ENCODE measurements at places on chromosomes 12 and 14. TPM values are rescaled to one million over a fixed set of nuclear protein-coding genes. Genes with fewer than 3 reads are reported as not detected.

DNA sequence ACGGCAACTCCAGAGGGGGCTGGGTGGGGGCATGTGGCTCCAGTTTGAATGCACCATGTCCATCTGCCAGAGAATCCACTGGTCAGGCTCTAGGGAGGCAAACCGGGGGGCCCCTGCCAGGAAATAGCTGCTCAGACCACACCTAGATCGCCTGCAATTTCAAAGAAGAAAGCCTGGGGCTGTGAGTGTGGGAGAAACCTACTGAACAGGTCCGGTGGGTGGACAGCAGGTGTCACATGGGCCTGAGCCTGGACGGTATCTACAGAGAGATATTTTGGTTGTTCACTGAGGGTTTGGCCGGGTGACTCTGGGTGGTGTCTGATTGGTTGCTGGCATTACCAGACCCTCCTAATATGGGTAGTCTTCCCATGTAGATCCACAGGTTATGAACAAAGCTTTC is 32.0 kb downstream of the DAO start:
- H3K36me3 ChIP-seq: no peaks in the 10 kb centered on the region
- peaks cover 38% of the 10 kb centered on the region for H3K4me1 ChIP-seq
- peak overlapping the region; percentile 79 for H3K27ac ChIP-seq
- no peaks in the 10 kb centered on the region for H3K27me3 ChIP-seq

DNA sequence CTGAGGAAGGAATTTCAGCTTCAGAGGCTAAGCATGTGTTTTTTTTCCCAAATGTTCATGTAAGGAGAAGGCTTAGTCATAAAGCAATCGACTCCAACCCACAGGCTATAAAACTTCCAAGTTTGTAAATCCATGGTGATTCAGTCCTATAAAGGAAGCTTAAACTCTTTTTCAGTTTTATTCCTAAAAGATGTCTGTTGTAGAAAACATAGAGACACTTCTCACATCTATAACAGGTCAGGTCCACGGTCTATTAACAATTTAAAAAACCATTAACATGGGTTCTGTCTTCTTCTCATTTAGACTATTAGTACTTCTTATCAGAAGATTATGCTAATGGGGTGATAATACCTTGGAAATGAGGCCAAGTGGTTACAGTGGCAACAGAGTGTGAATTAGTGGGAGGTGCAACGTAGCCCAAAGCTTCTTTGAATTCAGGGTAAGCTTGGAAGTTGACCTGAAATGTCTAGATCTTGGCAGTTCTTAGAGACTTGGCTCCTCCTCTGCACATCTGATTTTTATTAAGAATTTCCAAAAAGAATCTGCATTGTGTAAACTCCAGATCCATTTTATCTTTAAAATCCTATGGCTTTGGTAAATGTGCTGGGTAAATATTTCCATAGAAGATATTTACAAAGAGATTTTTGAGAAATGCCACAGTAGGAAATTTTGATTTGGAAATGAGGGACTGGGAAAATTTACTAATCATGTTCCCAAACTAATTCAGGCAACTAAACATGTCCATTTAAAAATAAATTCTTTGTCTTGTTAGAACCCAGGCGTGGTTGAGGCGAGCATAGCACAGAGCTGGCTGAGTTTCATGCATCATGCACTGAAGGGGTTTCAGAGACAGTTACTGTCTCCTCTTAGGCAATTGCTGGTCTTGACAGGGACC is 86.4 kb downstream of the EML1 start:
- H3K27ac ChIP-seq: no peak overlapping the region
- DNase-seq: no peak

DNA sequence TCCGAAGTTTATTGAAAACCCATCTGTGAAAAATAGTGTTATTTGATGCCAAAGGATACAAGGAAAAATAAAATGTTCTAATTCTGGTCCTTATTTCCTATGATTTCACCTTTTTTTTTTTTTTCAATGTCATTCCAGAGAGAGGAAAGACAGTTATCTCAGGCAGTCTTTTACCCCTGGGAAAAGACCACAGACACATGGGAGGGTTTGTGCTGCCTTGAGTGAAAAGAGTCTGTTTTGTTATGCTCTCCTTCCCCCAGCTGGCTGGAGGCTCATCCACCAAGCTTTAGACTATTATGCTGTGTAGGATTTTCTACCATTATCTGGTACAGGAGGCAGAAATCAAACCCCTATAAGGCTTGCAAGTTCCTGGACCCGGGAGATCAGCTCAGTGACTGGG is 151.8 kb downstream of the CRADD start:
- no peak overlapping the region for H3K4me3 ChIP-seq
- H3K27me3 ChIP-seq: no peaks in the 10 kb centered on the region
- no peak for DNase-seq
- H3K36me3 ChIP-seq: no peaks in the 10 kb centered on the region
- no peaks in the 10 kb centered on the region for H3K4me1 ChIP-seq

GRCh38 chr12:101698800-101699347 is 1.4 kb downstream of the CHPT1 start:
- no peak for DNase-seq
- H3K4me1 ChIP-seq: peaks cover 15% of the 10 kb centered on the region
- H3K36me3 ChIP-seq: peaks cover 1% of the 10 kb centered on the region
- H3K4me3 ChIP-seq: peak overlapping the region; percentile 81
- no peaks in the 10 kb centered on the region for H3K27me3 ChIP-seq

The LRIG3 gene
- 19.1 TPM for total RNA-seq

DNA sequence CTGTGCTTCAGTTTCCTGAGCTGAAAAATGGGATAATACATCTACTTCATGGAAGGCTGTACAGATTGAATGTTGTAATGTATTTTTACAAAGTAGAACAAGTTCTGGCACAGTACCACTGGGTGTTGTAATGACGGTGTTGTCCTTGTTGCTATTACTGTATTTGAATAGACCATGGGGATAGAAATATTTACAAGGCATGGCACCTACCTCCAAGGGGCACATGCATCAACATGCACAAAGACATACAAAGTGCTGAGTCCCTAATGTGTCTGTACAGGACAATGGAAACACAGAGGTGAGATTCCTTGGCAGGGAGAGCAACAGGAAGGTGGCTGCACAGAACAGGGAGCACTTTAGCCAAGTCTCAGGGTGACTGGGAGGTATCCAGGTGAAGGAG is 930.6 kb upstream of the TMEM132C start:
- no peaks in the 10 kb centered on the region for H3K36me3 ChIP-seq
- no peak for DNase-seq
- H3K27me3 ChIP-seq: no peaks in the 10 kb centered on the region
- no peak overlapping the region for H3K4me3 ChIP-seq

- no peak for DNase-seq
- H3K36me3 ChIP-seq: no peaks in the 10 kb centered on the region
- no peak overlapping the region for H3K4me3 ChIP-seq
These were observed 139.2 kb downstream of the EGLN3 start for GRCh38 chr14:33811721-33812120.

The RD3L gene
- total RNA-seq: not detected

The PAX9 gene
- 7.2 TPM for total RNA-seq

- DNase-seq: no peak
- H3K4me1 ChIP-seq: no peaks in the 10 kb centered on the region
- no peak overlapping the region for H3K27ac ChIP-seq
- H3K4me3 ChIP-seq: no peak overlapping the region
These were observed 102.7 kb downstream of the DACT1 start for GRCh38 chr14:58740379-58740935.

The MYO1H gene
- 0.18 TPM for total RNA-seq

The SLC5A8 gene
- not detected for total RNA-seq

DNA sequence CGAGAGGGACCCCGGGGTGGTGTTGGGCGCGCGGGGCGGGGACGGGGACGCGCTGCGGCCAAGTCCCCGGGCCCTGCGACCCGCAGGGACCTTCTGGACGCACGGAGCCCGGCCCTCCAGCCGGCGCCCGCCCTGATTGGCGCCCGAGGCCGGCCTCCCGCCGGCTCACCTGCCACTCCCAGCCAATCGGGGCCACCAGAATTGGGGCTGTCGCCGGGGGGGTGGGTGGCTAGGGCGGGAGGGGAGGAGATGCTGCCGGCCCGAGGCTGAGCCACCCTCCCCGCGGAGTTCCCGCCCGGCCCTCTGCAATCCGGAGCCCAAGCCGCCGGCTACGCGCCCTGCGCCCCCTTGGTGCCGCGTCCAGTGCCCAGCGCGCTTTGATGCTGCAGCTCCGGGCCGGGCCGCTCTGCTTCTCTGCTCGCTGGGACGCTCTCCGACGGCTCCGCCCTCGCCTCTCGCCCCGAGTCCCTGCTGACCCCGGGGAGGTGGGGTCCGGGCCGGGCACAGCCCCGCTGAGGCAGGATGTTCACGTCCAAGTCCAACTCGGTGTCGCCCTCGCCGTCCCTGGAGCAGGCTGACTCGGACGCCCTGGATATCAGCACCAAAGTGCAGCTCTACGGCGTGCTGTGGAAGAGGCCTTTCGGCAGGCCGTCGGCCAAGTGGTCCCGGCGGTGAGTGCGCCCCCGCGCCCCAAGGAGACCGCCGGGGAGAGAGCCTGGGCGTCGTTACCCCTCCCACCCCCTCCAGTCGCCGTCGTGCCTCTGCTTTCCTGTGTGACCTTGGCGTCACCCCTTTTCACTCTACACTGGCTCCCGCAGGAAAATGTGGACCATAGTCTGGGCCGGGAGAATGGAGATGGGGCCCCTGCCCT is at the start of gene PLEKHD1:
Gene PLEKHD1, plus strand, starts transcription at position 285 of the 871 bp plus-strand sequence. Its CDS starts 238 bp downstream, at position 523.
- H3K4me3 ChIP-seq: peak within 1 kb of the TSS; percentile 65
- peak; percentile 79 for DNase-seq
- peaks cover 4% of the 10 kb centered on the region for H3K4me1 ChIP-seq
- no peaks in the 10 kb centered on the region for H3K27me3 ChIP-seq
- no peak within 1 kb of the TSS for H3K27ac ChIP-seq
- no peaks in the 10 kb centered on the region for H3K36me3 ChIP-seq

DNA sequence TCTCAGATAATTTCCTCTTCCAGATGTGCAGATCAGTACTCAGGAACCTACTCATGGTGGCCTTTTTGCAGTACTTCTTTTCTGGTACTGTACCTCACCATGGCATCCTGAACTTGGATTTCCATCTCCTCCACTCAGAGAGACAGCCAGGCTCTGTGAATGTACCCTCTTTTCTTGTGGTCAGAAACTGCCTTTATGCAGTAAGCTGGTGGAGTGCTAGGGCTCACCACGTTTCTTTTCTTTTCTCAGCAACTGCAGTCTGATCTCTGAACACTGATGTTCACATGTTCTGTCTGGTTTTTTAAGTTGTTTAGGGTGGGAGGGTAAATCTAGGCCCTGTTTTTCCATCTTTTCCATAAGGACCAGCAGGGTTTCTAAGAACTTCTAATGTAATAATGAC is 99.8 kb upstream of the NRXN3 start:
- no peak overlapping the region for H3K4me3 ChIP-seq
- no peak for DNase-seq
- no peaks in the 10 kb centered on the region for H3K4me1 ChIP-seq

The TAS2R14 gene
- 3.1 TPM for total RNA-seq

- no peaks in the 10 kb centered on the region for H3K27me3 ChIP-seq
- no peak for DNase-seq
- no peak overlapping the region for H3K27ac ChIP-seq
- no peaks in the 10 kb centered on the region for H3K4me1 ChIP-seq
- H3K4me3 ChIP-seq: no peak overlapping the region
These were observed 87.7 kb downstream of the FOXN4 start for GRCh38 chr12:109221277-109221931.

DNA sequence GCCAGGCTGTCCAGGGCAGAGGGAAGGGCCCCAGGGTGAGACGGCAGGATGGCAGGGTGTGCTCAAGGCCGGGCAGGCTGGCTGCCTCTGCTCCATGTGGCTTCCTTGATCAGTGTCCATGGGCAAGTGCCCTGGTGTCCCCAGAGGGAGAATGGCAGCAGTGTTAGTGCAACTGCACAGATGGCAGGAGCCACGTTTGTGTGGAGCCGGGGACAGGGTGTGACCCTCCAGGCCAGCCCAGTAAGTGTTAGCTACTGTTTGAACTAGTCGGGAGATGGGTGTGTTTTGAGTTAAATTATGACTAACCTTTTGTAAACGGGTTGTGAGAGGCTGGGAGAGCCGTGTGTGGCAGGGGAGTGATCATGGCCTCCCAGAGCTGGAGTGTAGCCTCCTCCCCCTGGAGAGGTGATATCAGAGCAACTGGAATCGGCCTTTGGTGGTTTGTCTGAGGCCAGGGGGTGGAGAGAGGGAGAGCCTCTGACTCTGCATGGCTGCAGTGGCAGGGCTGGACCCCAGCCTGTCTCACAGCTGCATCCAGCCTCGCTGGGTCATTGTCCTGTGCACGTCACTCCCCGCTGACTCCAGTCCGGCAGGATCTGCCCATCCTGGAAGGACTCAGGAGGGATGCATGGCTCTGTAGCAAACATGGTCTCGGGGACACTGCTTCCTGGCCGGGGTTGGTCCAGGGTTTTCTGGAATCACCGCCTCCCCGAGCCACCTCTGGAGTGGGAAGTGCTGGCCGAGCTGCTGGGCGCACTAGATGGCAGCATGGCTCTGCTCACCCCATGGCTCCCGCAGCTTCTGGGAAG is 27.8 kb downstream of the AACS start:
- H3K36me3 ChIP-seq: no peaks in the 10 kb centered on the region
- H3K4me1 ChIP-seq: peaks cover 22% of the 10 kb centered on the region
- H3K4me3 ChIP-seq: no peak overlapping the region
- DNase-seq: peak; percentile 69
- H3K27ac ChIP-seq: peak overlapping the region; percentile 11
- no peaks in the 10 kb centered on the region for H3K27me3 ChIP-seq

DNA sequence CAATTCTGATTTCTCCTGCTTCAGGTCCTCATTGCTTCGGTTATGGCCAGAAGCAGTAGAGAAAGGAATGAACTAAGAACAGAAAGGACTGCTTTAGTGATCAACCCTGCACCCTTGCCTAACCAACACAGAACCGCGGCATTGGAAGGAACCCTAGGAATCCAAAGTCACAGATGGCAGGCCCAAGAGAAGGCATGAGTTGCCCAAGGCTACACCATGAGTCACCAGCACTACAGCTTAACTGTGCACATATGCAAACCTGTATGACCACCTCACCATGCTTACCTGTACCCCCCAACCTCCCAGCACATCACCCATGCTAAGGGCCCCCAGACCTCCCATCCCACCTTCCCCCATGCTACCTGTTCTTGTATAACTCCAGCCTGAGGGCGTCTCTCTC is 25.9 kb upstream of the BLTP3B start:
- H3K4me1 ChIP-seq: no peaks in the 10 kb centered on the region
- no peak overlapping the region for H3K27ac ChIP-seq
- no peak overlapping the region for H3K4me3 ChIP-seq
- peaks cover 10% of the 10 kb centered on the region for H3K36me3 ChIP-seq
- no peak for DNase-seq

The CCND2 gene
- total RNA-seq: 145 TPM

DNA sequence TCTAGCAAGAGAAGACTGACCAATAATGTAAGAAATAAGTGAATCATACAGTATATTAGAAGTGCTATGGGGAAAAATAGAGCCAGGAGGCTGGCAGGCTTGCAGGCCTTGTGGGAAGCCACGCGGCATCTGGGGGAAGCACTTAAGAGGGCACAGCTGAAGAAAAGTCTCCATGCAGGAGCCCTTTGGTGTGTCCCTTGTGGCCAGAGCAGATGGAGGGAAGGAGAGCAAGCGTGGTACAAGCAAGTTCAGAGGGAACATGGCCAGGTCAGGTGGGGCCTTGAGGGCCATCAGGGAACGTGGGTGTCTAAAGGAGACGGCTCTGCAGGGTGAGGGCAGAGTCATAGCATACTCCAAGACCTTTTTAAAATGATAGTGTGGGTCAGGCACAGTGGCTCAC is 51.7 kb downstream of the LRRC74A start:
- no peaks in the 10 kb centered on the region for H3K36me3 ChIP-seq
- DNase-seq: no peak
- no peak overlapping the region for H3K27ac ChIP-seq
- H3K4me3 ChIP-seq: no peak overlapping the region
- H3K27me3 ChIP-seq: no peaks in the 10 kb centered on the region

Measured in Caco-2 (cell line).